Airway epithelial cell (primary cell): ENCODE measurements at places on chromosomes 13 and 19. TPM values are rescaled to one million over a fixed set of nuclear protein-coding genes. Genes with fewer than 3 reads are reported as not detected.

The FAAP24 gene
- total RNA-seq, result 3.5 and 4.2 TPM in 2 replicates

The RNF225 gene
- 3.8 and 4.2 TPM in 2 replicates for total RNA-seq

The JAK3 gene
- 0.70 and 0.85 TPM in 2 replicates for total RNA-seq

The MPND gene
- 5.8 and 7.2 TPM in 2 replicates for total RNA-seq

The FGF22 gene
- not detected in 2 replicates for total RNA-seq

The CCDC159 gene
- total RNA-seq, result 7.8 and 8.7 TPM in 2 replicates

The CRX gene
- not detected in 2 replicates for total RNA-seq

The NKG7 gene
- total RNA-seq, result not detected in 2 replicates

The PCDH8 gene
- total RNA-seq, result not detected in 2 replicates

The IZUMO2 gene
- total RNA-seq, result not detected in 2 replicates

The LILRB2 gene
- total RNA-seq, result not detected in 2 replicates

The TGFBR3L gene
- 2.6 and 10.2 TPM in 2 replicates for total RNA-seq

The RFXAP gene
- 1.5 and 1.9 TPM in 2 replicates for total RNA-seq

The KLHL1 gene
- not detected in 2 replicates for total RNA-seq

The KL gene
- total RNA-seq, result not detected in 2 replicates

The PNMA8A gene
- 1.1 and 1.6 TPM in 2 replicates for total RNA-seq

The NMRK2 gene
- total RNA-seq, result not detected in 2 replicates

The IGFLR1 gene
- 6.3 and 6.7 TPM in 2 replicates for total RNA-seq

The RUBCNL gene
- total RNA-seq, result not detected in 2 replicates

The KIR3DL2 gene
- total RNA-seq, result not detected in 2 replicates

The THAP8 gene
- total RNA-seq, result 3.5 and 6.8 TPM in 2 replicates

The TUBA3C gene
- total RNA-seq, result not detected in 2 replicates

The SACS gene
- 13.3 and 19.7 TPM in 2 replicates for total RNA-seq

The CHMP2A gene
- total RNA-seq, result 132 and 155 TPM in 2 replicates

The LILRB4 gene
- total RNA-seq, result not detected in 2 replicates

The FGF21 gene
- total RNA-seq, result not detected in 2 replicates

The EFNB2 gene
- total RNA-seq, result 29.0 and 42.6 TPM in 2 replicates

The WASF3 gene
- 3.3 and 5.0 TPM in 2 replicates for total RNA-seq

The CLEC11A gene
- total RNA-seq, result 3.7 and 4.9 TPM in 2 replicates

The BRCA2 gene
- total RNA-seq, result 3.2 and 9.5 TPM in 2 replicates

The SYNGR4 gene
- not detected in 2 replicates for total RNA-seq

The RNF17 gene
- not detected in 2 replicates for total RNA-seq
